GM06990 (cell line): ENCODE measurements at places on chromosomes 16 and 17.
A peak's percentile ranks its signal among the peaks of the same experiment; 100 is the strongest.

DNA sequence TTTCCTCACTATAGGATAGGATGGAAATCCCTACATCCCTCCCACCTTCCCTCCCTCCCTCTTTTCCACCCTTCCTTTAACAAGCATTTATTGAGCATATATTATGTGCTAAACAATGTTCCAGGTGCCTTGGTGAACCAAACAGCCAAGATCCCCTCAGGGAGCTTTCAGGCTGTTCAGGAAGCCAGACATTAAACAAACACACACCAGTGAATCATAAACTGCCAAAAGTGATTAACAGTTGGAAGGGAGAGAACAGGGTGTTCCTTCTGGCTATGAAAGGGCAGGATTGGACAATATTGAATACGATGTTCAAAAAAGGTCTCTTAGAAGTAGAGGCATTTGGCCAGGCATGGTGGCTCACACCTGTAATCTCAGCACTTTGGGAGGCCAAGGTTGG is 22.8 kb upstream of the CNEP1R1 start:
- no peak for DNase-seq

- DNase-seq: no peak
These were observed 674 bp downstream of the PPP1R27 start for GRCh38 chr17:81833921-81834830.

DNA sequence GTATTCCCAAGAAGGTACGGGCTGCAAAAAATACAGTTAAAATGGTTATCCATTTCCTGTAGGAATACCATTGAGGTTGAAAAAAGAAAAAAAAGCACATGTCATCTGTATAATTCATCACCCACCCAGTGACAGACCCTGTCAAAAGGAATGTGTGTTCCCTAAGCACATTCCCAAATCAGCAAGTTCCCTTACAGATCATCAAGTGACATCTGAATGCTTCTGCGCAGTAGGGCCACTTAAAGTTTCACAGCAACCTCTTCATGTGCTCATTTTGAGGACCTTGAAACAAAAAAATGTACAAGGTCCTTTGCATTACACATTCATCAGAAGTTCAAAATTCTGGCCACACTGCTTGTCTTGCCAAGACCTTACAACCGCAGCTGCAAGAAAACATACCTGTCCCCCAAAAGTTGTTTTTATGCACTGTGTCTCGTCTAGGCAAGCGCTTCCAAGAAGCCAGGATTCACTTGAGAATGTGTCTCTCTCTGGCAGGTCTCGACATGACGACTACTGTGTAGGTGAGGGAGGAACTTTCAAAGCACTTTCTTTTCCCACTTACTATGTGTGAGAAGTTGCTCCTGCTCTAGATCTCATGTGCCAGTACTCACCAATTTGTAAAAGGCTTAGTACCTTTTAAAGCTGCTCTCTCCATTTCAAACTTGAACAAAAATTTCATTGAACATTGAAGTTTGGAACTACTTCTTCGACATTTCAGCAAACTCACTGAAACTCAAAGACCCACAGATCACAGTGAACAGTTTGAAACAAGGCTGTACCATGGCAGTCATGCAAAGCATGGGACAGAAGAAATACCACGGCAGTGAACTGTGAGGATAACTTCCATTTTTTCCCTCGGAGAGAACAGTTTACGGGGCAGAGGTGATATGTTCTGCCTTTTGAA is 4.3 kb upstream of the POLG2 start:
- no peak for DNase-seq

GRCh38 chr17:45160447-45161287 is 1.0 kb upstream of the HEXIM2 start:
- DNase-seq: no peak

DNA sequence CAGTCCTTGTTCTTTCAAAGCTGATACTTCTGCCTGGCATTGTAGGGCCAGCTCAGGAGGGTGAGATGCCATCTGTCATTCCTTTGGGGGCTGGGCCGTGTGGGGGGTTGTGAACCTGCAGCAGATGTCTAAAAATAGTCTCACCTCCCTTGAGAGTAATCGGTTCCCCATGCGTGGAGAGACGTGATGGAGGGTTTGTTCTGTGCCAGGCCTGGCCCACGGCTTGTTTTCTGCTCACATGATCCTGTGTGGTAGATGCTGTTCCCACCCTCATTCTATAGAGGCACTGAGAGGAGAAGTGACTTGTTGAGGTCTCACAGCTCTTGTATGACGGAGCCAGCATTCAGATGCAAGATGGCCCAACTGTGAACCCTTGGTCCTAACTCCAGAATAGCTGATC is 4.6 kb downstream of the IRF8 start:
- DNase-seq: no peak

- peak; percentile 46 for DNase-seq
These were observed 14.9 kb downstream of the SEC14L5 start for GRCh38 chr16:4972938-4973587.

- no peak for DNase-seq
These were observed 100.4 kb downstream of the METRNL start for GRCh38 chr17:83179811-83180210.

DNA sequence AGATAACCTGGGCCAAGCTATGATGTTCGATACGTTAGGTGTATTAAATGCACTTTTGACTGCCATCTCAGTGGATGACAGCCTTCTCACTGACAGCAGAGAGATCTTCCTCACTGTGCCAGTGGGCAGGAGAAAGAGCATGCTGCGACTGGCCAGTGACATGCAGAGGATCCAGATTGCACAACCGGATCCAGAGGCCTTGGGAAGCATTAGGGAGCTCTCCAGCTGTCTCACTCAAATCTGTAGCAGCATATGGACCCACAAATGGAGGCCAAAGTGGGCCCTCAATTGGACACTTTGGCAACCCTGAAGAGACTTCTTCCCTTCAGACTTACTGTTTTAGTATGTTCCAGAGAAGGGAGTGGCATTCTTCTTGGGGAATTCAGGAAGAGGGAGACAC is 20.9 kb downstream of the PDZD9 start:
- no peak for DNase-seq

- no peak for DNase-seq
These were observed 22.1 kb downstream of the VAC14 start for GRCh38 chr16:70778901-70779309.

DNA sequence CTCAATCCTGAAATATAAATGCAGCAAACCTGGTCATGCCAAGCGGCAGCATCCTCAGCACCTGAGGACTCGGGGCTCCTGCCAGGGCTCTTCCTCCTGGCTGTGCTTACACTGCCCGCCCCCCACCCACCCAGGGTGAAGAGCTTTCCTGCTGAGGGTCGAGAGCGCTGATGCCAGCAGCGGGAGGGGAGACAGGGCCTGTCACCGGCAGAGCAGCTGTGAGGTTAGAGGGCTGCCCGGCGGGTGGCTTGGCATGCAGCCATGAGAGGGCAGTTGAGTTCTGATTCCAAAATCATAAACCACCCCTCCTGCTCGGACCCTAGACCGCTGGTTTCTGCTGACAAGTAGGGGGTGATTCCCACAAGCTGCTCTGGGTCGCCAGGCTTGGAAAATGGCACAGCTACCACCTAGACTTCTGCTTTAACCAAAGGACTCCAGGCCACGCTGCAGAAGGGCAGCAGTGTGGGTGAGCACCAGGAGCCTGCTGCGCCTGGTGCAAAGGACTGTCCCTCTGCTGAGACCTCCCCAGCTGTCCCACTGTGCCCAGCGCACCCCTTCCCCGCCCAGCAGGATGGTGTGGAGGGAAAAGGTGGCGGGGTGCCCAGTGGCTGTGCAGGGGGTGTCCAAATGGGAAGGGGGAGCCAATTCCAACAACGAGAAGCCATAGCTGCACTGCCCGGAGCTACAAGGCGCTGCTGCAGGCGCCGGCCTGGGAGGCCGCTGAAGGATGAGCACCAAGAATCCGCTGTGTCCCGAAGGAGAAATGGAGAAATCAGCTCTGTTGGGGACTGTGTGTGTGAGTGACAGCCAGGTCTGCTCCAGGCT is 26.6 kb downstream of the MXRA7 start:
- no peak for DNase-seq

GRCh38 chr16:24070851-24071250 is 185.3 kb upstream of the CACNG3 start:
- DNase-seq: peak; percentile 15

DNA sequence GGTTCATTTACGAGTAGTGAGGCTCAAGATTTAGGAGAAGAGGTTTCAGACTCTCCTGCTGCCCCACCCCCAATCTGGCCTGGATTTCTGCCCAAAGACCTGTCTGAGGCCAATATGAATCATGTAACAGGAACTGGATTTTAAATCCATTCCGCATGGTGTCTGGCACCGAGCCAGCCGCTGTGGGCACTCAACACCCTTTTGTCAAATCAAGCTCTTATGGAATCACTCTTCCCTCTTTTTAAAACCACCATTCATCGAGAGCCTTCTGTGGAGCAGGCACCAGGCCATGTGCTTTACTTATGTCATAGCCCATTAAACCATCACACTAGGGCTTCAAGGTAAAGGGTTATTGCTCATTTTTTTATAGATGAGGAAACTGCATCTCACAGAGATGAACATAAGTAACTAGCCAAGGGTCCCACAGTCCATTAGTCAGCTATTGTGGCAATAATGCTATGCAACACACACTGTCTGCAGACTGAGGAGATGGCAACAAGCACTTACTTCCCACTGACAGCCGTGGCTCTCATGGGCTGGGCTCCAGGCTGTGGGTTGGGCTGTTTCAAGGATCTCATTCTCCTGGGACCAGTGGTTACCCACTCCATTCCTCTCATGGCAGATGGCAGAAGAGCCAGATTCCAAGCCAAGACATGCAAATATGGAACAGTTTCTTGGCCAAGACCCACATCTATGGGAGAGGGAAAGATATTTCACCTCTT is 93.6 kb downstream of the WSCD1 start:
- DNase-seq: no peak

DNA sequence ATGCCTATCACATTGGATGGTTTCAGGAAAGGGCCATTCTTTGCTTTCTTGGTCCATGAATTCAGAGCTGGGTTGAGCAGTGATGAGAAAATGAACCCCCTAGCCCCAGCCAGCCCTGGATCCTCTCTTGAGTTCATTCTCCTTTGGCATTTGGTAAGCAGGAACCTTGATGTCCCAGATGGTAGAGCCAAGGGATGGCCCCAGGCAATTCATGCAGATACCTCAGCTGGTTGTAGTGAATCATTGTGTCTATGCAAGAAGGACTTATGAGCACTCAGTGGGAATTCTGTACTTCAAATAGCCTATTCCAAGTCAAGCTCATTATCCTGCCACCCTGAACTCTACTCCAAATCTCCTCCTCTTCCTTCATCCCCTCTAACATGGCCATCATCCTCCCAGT is 412.7 kb downstream of the UTP18 start:
- DNase-seq: no peak

DNA sequence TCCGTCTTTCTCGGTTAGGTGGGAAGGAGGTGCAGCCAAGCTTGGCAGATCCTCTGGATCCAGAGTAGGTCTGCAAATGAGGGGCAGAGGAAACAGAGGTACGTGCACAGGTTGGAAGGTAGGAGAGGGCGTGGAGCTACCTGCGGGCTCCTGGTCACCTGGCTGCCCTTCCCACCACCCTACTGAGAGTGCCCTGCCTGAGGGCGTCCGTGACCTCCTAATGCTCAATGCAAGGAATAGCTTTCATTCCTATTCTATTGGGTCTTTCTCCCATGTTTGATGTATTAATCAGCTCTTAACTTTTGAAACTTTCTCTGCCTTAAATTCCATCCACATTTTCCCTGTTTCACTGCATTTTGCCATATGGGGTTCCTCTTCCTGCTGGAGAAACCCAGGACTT is 44.6 kb downstream of the MYH13 start:
- no peak for DNase-seq

DNA sequence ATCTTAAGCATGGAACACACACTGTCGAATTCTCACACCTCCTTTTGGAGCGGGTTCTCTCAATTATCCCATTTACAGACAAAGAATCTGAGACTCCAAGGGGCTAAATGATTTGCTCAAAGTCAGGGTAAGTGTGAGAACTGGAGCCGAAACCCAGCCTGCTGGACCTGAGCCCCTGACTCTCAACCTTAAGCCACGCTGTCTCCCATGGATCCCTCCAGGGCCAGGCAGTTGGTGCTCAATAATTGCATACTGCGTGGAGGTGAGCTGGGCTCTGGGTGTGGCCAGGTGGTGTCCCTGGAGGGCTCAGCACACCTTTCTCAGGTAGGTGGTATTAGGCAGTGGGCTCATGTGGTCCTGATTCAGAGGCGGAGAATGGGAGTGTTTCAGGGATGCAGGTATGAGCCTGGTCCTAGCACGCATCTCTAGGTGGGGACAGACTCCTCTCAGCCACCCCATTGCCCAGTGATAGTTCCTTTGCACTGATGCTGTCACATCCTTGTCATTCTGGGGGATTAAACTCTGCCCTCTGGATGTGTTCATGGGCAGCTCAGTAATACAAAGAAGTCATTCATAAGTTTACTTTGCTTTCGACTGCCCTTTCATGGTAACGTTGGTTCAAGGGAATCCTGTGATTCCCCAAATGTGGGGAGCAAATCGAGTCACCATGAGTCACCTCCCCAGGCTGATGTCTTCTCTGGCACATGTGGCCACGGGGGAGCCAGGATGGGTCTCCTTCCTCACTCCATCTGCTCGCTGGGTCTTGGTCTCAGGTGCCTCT is 399.5 kb upstream of the TNRC6C start:
- DNase-seq: no peak

DNA sequence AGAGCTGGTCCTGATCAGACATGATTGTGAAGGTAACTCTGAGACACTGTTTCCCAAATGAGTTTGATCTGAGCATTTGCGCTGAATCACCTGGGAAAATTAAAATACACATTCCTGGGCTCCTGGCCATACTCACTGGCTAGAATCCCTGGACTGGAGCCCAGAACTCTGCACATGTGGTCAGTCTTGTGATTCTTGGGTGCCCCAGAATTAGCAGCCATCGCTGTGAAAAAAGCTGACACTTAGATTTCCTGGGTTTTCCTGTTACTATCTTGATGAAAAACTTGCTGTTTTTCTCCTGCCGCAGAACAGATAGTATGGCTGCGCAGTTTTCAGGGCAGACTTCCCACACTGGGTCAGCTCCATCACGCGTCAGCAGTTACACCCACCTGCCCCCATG is 24.6 kb downstream of the NECAB2 start:
- no peak for DNase-seq

DNA sequence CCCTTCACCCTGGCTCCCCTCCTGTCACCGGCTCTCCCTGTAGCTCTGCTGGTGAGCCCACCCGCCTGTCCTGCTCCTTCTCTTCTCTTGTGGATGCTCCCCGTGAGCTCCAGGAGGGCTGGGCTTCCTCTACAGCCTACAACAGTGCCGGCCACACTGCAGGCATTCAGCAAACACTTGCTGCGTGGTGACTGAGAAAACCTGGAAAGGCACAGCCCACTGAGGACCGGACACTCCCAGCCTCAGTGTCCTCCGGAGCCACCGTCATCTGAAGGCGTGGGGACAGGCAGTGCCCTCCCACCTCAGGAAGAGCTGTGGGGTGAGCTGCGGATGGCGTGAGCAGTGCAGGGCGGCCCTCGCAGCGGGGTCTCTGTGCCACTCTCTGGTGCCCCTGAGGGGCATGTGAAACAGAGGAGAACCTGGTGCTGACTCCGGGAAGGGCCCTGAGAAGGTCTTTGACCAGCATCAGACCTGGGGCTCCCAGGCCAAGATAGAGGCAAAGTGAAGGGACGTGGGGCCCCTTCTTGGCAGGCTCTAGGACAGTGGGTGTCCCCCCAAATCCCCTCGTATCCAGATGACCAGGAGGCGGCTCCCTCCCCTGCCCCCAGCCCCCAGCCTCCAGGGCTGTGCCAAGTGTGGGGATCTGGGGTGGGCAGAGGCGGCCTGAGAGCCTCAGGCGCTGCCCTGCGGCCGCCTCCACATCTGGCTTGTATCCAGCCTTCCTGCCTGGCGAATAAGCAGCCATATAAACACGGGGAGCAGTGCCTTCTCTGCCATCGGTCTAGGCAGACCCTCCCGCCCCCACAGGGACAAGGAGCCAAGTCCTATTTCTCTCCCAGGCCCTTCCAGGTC is 44.0 kb upstream of the PABPN1L start:
- no peak for DNase-seq
